NCI-H748 treated with DMSO at 0.1 percent for 48 hours (cell line): ENCODE measurements at places on chromosomes 3 and 15.

DNA sequence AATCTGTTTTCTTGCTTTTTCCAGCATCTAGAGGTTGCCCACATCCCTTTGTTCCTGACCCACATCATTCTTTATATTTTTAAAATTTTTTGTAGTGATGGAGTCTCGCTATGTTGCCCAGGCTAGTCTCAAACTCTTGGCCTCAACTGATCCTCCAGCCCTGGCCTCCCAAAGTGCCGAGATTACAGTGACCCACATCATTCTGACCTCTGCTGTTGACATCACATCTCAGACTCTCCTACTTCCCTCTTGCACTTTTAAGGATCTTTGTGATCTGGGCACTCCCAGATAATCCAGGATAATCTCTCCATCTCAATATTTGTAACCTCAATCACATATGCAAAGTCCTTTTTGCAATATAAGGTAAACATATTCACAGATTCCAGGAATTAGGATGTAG is 266.6 kb downstream of the MEX3B start:
- DNase-seq: no peak

DNA sequence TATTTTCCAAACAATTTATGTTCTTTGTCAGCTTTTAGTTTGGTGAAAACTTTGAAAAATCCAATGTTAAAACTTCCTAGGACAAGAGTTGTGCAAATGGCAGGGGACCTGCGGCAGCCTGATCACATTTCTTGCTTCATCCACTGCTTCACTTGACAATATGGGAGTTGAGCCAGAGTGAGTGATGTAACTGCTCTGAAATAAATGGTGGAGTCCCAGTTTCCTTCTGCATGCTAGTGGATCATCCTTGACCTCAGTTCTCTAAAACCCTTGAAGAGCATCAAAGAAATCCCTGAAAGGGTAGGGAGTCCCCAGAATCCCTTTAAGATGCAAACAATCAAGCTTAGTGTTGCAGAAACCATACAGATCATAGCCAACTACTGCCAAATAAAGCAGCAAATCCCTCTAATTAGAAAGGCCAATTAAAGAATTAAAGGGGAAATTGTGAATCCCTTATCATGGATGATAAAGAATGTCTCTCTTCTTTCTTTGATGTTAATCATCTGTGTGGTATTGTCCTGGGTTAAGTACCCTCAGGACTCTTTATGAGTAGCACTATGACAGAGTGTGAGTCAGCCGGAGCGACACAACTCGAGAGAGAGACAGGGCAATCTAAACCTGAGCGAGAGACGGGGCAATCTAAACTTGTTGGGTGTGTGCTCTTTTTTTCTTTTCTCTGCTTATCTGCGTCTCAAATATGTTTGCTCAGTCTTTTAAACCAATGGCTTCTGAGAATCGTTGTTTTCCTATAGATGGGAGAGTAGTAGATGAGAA is 41.8 kb upstream of the GAP43 start:
- DNase-seq: no peak

DNA sequence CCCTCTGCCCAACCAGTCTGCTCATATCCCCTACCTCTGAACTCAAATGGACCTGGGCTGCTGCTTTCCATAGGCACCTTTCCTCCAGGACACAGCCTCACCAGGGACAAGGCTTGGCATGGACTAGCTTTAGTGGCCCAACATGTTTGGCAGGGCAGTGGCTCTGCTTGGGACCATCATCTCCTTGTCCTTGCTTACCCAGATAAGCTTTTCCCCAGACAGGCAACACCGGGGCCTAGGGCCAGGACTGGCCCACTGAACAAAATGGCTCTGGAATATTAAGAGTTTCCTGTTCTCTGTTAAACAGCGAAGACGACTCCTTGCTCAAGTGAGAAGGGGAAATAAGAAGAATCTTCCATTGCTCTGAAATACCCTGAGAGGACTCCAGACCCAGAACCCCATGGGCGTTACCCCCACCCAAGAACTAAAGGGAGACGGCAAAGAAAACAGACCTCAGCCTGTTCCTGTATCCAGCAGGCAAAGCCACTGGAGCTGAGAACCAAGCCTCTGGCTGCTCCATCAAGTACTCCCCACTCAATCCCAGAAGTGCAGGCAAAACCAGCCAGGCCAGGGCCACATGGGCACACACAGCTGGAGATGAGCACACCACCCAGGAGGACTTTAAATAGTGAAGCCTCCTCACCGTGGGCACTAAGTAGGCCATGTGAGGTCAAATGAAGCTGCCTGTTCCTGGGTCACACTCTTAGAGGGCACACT is 45.5 kb downstream of the CTNNB1 start:
- DNase-seq: no peak

GRCh38 chr3:16533928-16534574 is 20.6 kb upstream of the RFTN1 start:
- DNase-seq: no peak

- DNase-seq: no peak
These were observed 30.1 kb upstream of the IP6K2 start for GRCh38 chr3:48747015-48747615.

DNA sequence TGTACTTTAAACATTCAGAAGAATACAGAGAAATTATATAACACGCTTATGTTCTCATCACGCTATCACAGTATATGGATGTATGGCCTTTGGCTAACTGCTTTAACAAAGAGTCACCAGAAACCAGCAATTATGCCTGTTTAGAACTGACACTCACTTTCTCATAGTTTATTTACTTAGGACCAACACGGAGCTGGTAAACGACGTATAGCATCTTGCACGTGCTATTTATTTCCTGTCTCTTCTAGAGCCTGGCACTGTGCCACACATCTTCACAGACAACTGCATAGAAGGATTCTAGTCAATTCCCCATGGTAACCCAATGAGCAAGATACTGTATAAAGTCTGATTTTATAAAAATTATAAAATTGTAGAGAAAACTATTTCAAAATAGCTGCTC is 43.6 kb downstream of the TBC1D2B start:
- peak; percentile 59 for DNase-seq

- DNase-seq: no peak
These were observed 32.1 kb downstream of the GRK7 start for GRCh38 chr3:141795276-141795675.

- DNase-seq: no peak
These were observed 390.3 kb upstream of the AGTR1 start for GRCh38 chr3:148307443-148307843.

GRCh38 chr15:35973029-35973428 is 427.1 kb upstream of the DPH6 start:
- DNase-seq: no peak

GRCh38 chr3:178714925-178715832 is 178.9 kb downstream of the KCNMB2 start:
- DNase-seq: no peak

DNA sequence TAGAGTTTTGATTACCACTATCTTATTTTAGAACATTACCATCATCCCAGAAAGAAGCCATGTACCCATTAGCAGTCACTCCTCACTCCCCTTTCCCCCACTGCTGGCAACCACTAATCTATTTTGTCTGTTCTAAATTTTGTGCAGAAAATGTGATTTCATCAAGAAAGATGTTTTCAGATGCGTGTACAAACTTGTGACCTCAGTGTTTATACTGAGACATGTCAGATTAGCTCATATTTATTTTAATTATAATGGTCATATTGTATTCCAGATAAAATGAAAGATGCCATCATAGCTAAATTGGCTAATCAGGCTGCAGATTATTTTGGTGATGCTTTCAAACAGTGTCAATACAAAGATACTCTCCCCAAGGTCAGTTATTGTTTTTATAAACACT is 27.8 kb downstream of the PDCD6IP start:
- DNase-seq: no peak

DNA sequence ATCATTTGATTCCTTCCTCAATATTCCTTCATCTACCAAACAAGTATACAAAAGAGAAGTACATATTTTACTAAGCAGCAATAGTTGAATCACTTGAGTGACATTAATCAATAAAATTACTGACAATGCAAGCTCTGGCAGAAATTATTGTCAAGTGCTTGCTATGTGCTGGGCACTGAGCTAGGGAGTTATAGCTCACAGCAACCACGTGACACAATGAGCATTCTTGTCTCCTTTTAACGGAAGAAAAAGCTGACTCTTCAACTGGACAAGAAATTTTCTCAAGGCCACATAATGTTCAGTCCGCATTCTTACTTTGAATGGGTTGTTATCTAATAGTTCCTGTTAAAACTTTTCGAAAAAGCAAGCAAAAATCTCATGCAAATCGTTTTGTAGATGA is 500.1 kb downstream of the PYDC2 start:
- DNase-seq: no peak

- no peak for DNase-seq
These were observed 95.6 kb downstream of the DHX36 start for GRCh38 chr3:154228561-154229216.

DNA sequence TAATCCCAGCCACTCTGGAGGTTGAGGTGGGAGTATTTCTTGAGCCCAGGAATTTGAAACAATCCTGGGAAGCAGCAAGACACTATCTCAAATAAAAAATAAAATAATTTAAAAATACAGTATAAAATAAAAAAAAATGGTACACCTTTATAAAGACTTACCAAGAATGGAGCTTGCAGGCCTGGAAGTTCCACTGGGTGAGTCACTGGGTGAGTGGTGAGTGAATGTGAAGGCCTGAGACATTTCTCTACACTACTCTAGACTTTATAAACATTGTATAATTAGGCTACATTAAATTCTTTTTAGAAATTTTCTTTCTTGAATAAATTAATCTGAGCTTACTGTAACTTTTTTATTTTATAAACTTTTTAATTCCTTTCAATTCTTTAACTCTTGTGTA is 609.1 kb upstream of the BCHE start:
- DNase-seq: no peak

DNA sequence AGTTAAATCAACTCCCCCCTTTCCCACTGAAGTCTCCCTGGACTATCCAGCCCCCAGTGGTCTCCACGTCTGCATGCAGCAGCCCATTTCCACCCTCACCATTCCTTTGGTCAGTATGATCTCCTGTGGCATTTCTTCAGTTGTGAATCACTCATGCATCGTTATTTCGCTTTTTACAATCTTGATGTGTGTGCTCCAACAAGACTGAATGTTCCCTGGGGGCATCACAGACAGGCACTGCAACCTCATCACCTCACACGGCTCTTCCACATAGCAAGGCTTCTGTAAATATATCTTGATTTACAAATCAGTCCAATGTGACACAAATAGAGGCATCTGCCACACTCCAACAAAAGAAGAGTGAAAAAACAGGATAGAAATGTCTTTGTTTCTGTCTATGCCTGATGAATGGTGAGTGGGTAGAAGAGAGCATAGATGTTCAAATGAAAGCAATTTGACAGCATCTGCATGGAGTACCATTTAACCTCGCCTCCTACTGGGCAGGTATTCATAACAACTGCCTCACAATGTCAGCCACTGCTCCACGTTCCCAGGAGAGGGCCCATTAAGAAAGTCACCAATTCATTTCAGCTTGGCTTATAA is 5.2 kb downstream of the HEG1 start:
- DNase-seq: peak; percentile 39

GRCh38 chr15:61396235-61396919 is 167.3 kb upstream of the RORA start:
- DNase-seq: no peak

- no peak for DNase-seq
These were observed 121.8 kb downstream of the CACNA2D3 start for GRCh38 chr3:54243960-54244682.

- no peak for DNase-seq
These were observed 1251.1 kb downstream of the ZPLD1 start for GRCh38 chr3:103685939-103686338.

DNA sequence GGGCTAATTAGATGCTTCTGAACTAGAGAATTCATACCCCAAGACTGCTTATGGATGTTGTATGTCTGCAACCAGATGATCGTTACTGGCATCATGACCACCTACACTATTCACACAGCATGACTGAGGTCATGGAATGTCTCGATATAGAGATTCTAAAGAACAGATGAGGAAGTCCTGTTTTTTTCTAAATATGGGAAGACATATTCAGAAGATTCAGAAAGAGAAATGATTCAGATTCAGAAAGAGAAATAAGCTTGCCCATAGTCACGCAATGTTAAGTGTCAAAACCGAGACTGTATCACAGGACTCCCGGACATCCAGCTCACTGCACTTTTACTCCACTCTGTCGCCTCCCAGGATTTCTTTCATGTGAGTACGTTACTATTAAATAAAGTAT is 136.2 kb downstream of the TPRG1 start:
- no peak for DNase-seq

DNA sequence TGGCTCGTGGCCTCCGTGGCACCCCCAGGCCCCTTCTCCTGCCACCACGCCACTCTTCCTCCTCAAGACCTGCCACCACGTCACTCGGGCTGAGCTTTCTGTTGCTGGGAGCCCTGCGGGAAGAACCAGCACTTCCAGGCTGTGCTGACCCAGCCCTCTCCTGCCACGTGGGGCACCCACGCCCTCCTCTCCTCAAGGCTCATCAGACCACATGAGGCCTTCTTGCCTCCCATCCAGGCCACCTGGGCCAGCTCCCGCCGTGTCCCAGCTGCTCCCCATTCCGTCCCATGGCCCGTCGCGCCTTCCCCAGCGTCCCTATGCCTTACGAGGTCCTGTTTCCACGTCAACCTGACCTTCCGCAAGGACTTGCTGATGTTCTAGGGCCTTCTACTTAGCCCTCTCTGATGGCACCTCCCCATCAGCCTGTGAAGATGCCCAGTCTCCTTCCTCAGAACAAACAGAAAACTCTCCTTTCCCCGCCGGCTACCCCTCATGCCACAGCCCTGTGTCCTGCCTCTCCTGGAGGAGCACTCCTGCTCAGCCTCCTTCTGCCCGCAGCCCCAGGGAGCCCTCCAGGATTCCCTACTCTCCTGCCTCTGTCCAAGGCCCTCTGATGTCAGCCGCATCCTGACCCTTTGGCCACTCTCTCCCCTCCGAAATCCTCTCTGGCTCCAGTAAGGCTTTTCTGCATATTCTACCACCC is 71.1 kb upstream of the BLM start:
- DNase-seq: no peak

DNA sequence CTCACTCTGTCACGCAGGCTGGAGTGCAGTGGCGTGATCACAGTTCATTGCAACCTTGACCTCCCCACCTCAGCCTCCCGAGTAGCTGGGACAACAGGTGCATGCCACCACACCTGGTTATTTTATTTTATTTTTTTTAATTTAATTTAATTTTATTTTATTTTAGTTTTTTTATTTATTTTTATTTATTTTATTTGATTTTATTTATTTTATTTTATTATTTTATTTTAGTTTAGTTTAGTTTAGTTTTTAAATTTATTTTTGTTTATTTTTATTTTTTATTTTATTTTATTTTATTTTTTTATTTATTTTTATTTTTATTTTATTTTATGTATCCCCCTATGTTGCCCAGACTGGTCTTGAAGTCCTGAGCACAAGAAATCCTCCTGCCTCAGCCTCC is 202.3 kb upstream of the SLCO3A1 start:
- no peak for DNase-seq

GRCh38 chr3:23648326-23648995 is 157.3 kb upstream of the UBE2E1 start:
- DNase-seq: no peak

DNA sequence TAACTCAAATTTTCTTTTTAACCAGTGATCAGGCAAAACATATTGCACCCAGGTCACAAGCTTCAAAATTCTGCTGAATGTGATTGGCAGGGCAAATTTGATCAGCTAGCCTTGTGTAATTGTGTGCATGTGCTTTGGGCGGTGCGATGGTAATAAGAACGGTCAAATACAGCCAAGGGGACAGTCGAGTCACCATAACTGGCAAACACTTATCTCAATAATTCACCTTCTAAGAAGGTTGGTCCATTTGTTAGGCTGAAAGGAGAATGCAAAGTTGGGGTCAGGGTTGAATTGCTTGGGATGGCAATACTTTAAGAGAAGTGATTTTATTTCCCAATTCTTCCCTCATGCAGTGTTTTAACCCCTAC is 302.4 kb upstream of the PDZRN3 start:
- DNase-seq: no peak

GRCh38 chr3:99919694-99920093 is 102.0 kb downstream of the CMSS1 start:
- DNase-seq: no peak
